ENCODE measurements at places on chromosomes 5 and 9.
A peak's percentile ranks its signal among the peaks of the same experiment; 100 is the strongest.

- no peak for DNase-seq
Measured at GRCh38 chr5:73673161-73673591, 47.2 kb downstream of the ARHGEF28 start.

- DNase-seq: no peak
Measured at GRCh38 chr9:13734601-13735000, 455.1 kb upstream of the MPDZ start.

GRCh38 chr9:98848450-98849149 is 41.1 kb downstream of the GALNT12 start:
- peak; percentile 62 for DNase-seq

DNA sequence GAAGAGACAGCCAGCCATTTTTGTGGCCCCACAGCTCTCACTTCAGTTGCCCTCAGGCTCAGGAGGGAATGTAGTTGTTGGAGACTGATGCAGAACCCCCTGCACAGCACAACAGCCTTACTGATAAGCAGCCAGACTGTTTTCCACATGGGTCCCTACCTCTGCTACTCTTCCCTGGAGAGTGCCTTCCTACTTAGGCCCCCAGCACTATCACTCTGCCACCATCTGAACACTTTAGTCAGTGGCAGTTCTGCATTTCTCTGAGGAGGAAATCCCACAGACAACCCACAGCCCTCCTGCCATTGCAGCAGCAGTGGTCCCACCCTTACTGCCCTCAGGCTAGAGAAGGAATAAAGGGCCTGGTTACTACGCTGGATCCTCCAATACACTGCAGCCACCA is 61.8 kb upstream of the PTPRD start:
- no peak for DNase-seq

- no peak for DNase-seq
Measured at GRCh38 chr5:32760091-32760509, 49.0 kb downstream of the NPR3 start.

DNA sequence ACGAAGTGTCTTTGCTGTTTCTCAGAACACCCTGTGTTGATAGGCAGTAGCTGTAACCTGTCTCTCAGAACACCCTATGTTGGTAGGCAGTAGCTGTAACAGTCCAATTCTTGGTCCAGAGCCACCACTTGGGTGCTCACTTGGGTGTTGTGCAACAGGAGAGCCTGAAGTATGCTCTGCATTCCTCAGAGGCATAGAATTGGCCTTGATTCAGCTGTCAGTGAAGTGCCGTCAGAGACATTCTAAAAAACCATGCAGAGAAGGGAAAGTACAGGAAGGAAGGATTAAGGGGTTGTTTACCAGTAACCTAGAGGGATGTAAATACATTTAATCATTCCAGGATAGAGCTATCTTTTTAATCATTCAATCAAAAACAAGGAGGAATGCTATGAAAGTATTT is 231.2 kb downstream of the ARRDC3 start:
- no peak for DNase-seq

- DNase-seq: no peak
Measured at GRCh38 chr9:28031521-28032267, 458.4 kb upstream of the C9orf72 start.

- DNase-seq: no peak
Measured at GRCh38 chr5:131824631-131825030, 27.8 kb upstream of the FNIP1 start.

- no peak for DNase-seq
Measured at GRCh38 chr5:144247131-144247530, 76.5 kb downstream of the KCTD16 start.

GRCh38 chr5:73118391-73118973 is 1.9 kb upstream of the TMEM171 start:
- no peak for DNase-seq

GRCh38 chr5:59792983-59793585 is 100.4 kb downstream of the PDE4D start:
- no peak for DNase-seq

DNA sequence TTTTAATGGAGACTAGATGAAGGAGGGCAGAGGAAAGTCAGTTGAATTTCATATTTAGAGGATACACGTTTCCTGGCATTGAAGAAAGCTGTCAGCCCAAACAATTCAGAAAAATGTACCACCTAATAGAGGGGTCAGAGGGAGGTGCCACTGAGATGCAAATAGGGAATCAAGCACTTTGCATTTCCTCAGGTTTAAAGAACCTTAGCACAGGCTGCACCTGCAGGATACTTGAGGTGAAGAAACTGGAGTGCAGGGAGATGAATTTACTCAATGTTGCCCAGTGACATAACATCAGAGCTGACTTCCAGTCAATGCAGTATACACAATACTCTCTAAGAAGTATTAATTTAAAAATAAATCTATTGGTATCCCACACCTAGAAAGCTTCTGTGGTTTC is 67.0 kb upstream of the MAST4 start:
- DNase-seq: no peak

DNA sequence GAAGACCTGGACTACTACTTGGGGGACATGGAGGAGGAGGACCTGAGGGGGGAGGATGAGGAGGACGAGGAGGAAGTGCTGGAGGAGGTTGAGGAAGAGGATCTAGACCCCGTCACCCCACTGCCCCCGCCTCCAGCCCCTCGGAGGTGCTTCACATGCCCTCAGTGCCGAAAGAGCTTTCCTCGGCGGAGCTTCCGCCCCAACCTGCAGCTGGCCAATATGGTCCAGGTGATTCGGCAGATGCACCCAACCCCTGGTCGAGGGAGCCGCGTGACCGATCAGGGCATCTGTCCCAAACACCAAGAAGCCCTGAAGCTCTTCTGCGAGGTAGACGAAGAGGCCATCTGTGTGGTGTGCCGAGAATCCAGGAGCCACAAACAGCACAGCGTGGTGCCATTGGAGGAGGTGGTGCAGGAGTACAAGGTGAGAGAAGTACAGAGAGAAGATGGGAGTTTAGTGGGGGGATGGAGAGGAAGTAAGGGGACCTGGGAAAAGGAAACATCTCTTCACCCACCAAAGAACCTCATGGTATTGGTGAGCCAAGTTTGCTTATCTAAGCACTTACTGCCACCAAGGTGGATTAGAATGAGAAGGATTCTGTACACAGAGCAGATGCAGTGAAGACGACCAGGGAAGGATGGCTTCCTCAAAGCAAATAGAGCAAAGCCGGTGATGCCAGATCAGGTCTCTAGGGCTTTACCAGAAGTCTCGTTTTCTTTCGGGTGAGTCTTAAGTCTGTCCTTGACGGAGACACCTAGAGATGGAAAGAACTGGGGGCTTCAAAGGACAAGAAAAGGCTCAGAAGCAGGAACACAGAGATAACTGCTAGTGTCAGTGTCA is 1.5 kb downstream of the TRIM41 start:
- no peak for DNase-seq

DNA sequence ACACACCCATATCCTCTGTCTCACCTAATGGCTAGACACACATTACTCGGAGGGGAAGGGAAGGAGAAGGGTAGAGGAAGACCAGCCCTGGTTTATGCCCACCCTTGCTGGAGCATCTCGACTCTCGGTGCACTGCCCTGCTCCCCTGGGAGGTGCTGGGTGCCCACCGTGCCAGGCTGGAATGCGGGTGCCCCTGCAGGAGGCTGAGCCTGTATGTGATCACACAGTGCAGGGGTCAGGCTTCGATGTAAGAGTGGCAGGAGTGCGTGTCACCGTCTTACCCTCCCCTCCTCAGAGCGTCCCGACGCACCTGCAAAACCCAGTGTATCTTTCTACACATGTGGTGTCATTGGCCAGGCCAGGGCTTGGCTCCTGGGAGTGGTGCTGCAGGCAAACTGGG is 7.3 kb upstream of the ACOT12 start:
- DNase-seq: no peak

DNA sequence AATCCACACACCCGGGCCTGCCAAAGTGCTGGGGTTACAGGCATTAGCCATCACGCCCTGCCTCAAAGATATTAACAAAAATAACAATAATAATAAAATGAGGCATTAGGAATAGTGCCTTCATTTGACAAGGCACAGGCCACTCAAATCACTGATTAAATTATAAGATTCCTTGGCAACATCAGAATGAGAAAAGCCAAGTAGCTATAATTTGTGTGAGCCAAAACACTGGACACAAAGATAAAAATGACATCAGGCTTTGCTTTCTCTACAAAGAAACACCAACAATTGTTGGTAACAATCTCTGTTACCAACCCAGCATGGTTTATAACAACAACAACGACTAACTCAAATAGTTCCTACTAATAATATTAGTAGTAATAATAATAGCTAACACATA is 73.2 kb downstream of the MLLT3 start:
- no peak for DNase-seq

- DNase-seq: no peak
Measured at GRCh38 chr5:1728846-1729245, 70.8 kb downstream of the MRPL36 start.

GRCh38 chr5:14185326-14186058 is 42.4 kb downstream of the TRIO start:
- no peak for DNase-seq

GRCh38 chr9:34601937-34602573 is 9.8 kb downstream of the RPP25L start:
- no peak for DNase-seq

DNA sequence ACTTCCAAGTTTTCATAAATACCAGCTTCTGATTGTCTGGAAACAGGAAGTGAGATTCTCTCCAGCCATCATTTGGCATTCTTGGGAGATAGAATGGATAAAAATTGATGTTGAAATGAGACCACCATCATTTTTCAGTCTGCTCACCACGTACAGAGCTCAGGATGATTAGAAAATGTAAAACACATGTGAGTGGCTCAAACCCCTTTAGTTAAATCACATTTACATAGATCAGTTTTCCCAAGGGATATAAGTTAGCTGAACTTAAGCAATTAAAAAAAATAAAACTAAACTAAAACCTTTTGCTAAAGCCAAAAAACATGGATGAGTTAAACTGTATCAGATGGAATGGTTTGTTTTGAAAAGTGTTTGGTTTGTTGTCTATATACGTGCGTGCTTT is 37.1 kb upstream of the GDNF start:
- DNase-seq: no peak

DNA sequence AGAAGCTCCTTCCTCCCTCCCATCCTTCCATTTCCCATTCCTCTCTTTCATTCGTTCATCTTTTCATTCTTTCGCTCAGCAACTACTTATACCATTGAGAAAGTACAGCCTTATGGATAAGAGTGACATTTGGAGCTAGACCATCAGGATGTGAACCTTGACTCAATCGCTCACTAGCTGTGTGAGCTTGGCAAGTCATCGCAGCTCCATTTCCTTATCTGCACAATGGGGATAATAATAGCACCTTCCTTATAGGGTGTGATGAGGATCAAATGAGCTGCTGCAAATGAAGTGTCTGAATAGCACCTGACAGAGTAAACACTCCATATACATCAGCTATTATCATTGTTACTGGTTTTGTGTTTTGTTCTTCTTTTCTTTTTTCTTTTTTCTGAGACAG is 28.1 kb upstream of the SYNPO start:
- DNase-seq: no peak

- DNase-seq: no peak
Measured at GRCh38 chr5:152987131-152987530, 503.3 kb upstream of the GRIA1 start.

GRCh38 chr9:30280229-30280900 is 2104.1 kb upstream of the ACO1 start:
- no peak for DNase-seq

DNA sequence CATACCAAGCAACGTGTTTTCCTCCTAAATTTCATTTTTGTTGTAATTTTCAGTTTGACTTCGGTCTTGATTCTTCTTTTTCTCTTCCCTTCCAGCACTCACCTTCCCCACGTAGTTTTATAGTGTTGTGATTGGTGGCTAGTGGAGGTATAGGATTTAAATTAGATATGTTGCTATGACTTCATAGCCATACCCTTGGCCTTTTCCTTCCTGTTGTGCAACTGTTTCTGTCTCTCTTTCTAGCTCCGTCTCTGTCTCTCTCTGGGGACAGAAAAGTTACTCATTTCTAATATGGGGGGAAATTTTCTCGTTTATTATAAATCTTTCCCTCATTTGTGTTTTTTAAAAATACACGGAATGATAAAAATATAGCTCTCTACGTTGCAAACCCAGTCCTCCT is 20.6 kb upstream of the C5orf24 start:
- DNase-seq: no peak

DNA sequence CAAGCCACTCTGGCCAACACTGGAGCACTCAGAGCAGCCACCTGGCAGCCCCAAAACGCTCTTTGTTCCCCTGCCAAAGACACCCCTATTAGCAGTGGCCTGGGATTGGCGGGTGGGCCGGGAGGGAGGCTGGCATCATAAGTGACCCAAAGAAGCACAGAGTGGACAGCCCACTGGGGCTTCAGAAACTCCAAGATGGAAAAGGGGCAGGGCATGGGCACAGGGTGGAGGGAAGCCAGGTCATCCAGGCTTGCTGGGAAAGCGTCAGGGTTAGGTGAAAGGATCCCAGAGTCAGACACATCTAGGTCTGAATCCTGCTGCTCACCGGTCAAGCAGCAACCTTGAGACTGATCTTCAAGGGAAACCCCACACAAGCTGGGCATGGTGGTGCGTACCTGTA is 14.8 kb downstream of the EEIG1 start:
- no peak for DNase-seq

GRCh38 chr5:43620944-43621505 is 18.0 kb downstream of the NNT start:
- no peak for DNase-seq

DNA sequence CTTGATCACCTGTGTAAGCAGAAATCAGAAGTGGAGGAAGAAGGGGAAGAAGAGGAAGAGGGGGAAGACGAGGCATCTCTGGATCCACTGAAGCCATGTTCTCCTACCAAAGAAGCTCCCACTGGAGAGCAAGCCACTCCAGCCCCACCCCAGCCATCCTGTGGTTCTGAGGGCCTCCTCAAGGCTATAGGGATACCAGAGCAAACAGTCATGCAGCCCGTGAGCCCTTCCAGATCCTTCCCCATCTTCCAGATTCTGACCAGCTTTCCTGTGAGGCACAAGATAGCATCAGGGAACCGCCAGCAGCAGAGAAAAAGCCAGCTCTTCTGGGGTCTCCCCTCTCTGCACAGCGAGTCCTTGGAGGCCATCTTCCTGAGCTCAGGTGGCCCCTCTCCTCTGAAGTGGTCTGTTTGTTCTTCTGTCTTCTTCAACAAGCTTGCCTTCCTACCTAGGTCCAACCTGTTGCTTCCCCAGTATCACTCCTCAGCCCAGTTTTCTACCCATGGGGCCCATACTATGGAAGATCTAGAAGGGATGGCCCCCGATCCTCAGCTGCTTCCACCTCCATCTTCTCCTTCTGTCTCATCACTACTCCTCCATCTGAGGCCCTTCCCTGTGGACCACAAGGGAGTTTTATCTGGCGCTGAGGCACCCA is 29.4 kb downstream of the VCP start:
- no peak for DNase-seq

Measured in T-helper 2 cell (primary cell).